ENCODE measurements at places on chromosomes 16 and 17. TPM values are rescaled to one million over a fixed set of nuclear protein-coding genes. Genes with fewer than 3 reads are reported as not detected.

Gene TP53TG3C
- total RNA-seq, result not detected

Gene NPIPA3
- total RNA-seq, result 1.1 TPM

Gene YPEL2
- total RNA-seq, result 3.4 TPM

Gene TMIGD1
- total RNA-seq, result not detected

Gene RNF222
- not detected for total RNA-seq

Gene C17orf67
- 1.4 TPM for total RNA-seq

Gene SLC52A1
- 0.80 TPM for total RNA-seq

Gene PSMD12
- total RNA-seq, result 99.7 TPM

Gene OR1F1
- total RNA-seq, result 0.17 TPM

Gene TRIM72
- 0.12 TPM for total RNA-seq

Gene MT1M
- total RNA-seq, result not detected
